Fibroblast of skin of right quadriceps (primary cell): ENCODE measurements at places on chromosomes 12 and 14.

- no peak for DNase-seq
Observed at GRCh38 chr14:47507861-47508260, 167.5 kb downstream of the MDGA2 start.

- no peak for DNase-seq
Observed at GRCh38 chr12:70459786-70460185, 93.7 kb downstream of the KCNMB4 start.

DNA sequence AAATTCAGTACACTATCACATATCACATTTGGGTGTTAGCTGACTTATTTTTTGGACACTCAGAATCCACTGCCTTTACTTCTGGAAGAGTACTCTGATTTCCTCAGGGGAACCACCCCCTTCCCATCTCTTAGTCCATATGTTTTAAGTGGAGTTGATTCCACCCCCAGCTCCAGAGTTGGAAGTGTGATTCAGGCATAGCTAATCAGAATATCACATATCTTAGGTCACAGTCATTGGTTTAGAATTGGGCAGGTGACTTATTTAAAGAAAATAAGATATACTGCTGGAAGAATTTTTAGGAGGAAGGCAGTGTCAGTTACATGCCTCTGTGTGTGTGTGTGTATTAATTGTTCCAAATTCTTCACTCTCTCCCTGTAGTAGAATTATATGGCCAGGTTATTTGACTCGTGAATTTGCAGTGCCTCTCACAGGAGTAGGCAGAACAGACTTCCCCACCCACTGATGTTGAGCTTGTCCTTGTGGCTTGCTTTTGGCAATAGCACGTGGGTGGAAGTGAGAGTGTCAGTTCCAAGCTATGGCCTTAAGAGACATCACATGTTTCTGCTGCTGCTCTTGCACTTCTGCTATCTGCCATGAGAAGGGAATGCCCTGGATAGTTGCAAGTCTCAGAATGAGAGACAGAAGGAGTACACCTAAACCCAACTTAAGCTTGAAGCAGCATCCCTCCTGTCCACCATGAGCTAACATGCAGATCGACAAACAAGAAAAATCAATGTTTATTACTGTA is 6.4 kb upstream of the GAS2L3 start:
- no peak for DNase-seq

- DNase-seq = no peak
Observed at GRCh38 chr14:91723501-91723900, 8.4 kb downstream of the CATSPERB start.

DNA sequence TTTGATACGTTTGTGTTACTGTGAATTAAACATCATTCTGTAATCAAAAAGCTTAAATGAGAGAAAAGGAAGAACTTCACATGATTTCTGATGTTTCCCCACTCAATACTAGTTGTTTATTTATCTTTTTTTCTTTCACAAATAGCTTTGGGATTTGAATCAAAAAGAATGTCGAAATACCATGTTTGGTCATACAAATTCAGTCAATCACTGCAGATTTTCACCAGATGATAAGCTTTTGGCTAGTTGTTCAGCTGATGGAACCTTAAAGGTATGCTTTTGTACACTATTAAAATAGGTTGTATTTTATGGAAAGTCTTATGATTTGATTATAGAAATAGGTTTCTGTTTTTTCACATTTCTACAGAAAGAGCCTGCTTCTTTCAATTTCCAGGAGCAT is 41.5 kb downstream of the APAF1 start:
- no peak for DNase-seq

- no peak for DNase-seq
Observed at GRCh38 chr14:58816416-58817115, 178.8 kb downstream of the DACT1 start.

GRCh38 chr14:95063391-95063790 is 93.9 kb downstream of the DICER1 start:
- no peak for DNase-seq

- DNase-seq = no peak
Observed at GRCh38 chr14:24232645-24233537, at the start of gene GMPR2. Gene GMPR2, plus strand, starts transcription at chr14:24232929. Its CDS starts 325 bp downstream, at chr14:24233254.

- no peak for DNase-seq
Observed at GRCh38 chr12:81377771-81378170, 299.9 kb downstream of the ACSS3 start.

DNA sequence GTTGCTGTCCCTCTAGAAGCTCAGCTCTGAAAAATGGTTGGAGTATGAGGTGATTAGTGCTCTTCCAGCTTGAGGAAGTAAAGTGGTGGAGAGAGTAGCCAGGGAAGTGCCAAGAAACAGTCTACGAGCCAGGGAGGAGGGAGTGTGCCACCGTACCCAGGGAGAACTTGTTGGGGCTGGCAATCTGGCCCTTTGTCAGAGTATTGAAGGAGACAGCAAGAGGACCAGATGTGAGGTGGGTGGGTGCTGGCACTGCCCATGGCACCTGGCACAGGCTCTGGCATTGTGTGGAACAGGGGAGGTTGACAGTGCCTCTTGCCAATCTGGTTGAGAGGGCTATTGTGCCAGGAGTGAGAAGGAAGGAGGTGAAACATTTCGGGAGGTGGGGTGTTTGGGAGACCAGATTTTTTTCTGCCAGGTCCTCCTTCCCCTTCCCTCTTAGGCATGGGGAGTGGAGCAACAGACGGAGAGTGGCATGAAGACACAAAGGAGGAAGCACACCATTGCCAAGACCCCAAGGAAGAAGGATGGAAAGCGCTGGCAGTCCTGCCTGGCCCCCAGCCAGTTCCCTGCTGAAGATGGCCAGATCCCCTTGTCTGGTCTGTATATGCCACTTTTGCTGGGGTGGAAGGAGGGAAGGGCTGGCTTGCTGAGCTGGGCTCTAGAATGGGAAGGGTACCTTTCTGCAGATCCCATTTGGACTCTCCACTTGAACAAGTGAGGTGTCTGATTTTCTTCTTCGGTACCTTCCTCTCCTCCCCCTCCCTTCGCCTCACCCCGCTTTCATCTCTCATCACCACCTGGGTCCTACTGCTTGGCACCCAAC is 37.5 kb downstream of the ZFHX2 start:
- no peak for DNase-seq

DNA sequence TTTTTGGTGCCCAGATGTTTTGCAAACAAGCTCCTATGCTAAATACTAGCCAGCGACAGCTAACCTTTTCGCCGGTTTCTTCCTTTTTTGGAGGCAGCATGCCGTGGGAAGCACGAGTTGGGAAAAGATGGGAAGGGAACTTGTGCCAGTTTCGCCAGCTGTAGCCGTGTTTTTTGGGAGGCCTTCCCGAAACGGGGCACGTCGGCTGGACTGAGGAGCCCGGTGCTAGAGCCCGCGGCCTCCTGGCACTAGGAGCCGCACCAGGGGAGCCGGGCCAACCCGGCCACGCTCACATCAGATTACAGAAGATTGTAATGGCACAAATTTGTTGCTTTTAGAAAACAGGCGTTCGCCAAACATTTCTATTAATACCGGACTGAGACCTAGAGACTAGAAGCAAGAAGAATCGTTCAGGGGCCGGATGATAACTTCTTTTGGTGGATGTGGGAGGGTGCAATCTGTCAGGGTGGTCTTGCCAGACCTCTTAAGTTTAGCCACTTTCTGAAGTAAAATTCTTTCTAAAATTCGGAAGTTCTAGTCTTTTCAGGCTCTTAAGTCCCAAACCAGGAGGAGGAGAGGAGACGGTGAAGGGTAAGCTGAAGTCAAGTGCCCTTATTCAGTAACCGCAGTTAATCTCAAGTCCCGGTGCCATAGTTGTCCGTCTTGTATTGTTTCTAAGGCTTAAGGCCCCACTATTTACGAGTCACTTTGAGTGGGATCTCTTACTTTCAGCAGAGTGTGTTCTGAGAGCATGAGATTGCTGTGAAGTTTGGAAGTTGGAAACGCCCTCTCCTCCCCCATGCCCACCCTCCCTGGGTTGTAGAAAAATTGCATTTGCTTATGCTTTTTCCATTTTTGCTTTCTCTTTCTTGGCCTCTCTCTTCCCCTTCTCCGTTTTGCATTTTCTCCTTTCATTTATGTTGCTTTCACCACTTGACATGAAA is 1.3 kb downstream of the RASSF3 start:
- peak; percentile 12 for DNase-seq

GRCh38 chr12:87988534-87988933 is 40.7 kb downstream of the C12orf50 start:
- DNase-seq = no peak

DNA sequence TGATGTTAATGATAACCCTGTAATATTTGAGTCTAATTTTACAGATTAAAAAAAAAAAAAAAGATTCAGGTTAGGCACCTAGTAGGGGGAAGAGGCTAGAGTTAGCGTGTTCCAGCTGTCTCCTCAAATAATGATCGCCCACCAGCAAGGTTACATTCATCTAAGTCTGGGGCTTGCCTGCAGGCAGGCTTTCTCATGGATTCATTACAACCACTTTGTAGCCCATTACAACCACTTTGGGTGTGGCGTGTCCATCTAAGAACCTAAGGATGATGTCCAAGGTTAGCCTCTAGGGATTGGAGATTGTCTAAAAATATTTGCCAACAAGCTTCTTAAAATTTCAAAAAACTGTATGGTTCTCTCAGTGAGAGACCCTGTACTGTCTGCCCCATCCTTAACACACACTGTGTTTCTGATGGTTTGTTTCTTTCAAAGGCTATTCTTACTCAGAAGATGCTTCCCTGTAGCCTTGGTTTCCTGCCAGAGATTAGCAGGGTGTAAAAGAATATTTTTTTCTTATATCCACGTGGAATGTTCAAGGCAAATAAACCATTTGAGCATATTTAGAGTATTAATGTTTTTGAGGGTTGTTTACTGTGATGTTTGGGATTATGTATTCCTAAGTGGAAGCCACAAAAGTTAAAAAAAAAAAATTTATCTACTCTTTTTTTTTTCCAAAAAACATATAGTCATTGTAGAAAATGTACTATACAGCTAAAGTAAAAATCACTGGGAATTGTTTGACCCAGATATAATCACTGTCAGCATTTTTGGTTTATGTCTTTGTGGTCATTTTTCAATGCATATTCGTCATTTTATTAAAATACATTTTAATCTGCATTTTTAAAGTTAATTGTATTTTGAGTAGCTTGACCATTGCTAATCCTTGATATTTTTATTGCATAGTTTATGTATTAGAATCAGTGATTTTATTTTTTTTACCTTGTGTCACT is 1.7 kb downstream of the DYNC1H1 start:
- peak; percentile 31 for DNase-seq

- DNase-seq = no peak
Observed at GRCh38 chr14:89308232-89308959, 108.6 kb downstream of the FOXN3 start.

GRCh38 chr14:79568594-79568993 is 642.7 kb downstream of the DIO2 start:
- DNase-seq = no peak

GRCh38 chr12:56126732-56127239 is 1.3 kb upstream of the ESYT1 start:
- DNase-seq = no peak

GRCh38 chr14:64434528-64434927 is 30.8 kb upstream of the AKAP5 start:
- no peak for DNase-seq

GRCh38 chr14:51507511-51507905 is 144.2 kb upstream of the FRMD6 start:
- peak; percentile 43 for DNase-seq

GRCh38 chr12:93363841-93364297 is 13.9 kb upstream of the NUDT4 start:
- no peak for DNase-seq

GRCh38 chr14:98293576-98293975 is 978.4 kb downstream of the BCL11B start:
- DNase-seq = peak; percentile 22

DNA sequence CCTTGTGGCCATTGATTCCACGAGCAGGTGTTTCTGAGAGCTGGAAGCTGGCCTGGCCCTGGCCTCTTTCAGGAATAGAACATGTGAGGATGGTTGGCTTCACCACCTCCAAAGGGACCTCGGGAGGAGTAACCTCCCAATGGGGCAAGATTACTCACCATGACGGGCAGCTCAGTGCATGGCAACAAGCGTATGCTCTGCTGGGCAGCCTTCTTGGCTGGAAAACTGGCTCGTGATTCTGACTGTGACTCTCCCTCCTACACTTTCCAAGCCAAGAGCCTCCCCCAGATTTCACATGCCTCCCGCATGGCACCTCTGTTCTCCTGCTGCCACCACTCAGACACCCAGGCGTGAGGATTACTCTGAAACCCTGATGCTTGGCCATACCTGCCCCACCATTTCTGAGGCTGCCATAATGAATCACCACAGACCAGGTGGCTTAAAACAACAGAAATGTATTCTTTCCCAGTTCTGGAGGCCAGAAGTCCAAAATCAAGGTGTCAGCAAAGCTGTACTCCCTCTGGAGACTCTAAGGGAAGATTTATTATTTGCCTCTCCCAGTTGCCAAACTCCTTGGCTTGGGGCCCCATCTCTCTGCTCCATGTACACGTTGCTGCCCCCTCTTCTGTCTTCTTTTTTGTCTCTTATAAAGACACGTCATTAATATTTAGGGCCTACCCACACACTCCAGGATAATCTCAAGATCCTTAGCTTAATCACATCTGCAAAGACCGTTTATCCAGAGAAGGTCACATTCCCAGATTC is 215.9 kb downstream of the CHST11 start:
- no peak for DNase-seq
